ENCODE measurements at places on chromosomes 6 and 20.

GRCh38 chr6:112251171-112251875, 3.0 kb downstream of the LAMA4 start:
- DNase-seq: no peak

- DNase-seq: no peak
Measured at GRCh38 chr20:21155268-21155667, 29.4 kb downstream of the KIZ start.

GRCh38 chr6:30877419-30878262, 6.7 kb upstream of the DDR1 start:
- peak; percentile 64 for DNase-seq

DNA sequence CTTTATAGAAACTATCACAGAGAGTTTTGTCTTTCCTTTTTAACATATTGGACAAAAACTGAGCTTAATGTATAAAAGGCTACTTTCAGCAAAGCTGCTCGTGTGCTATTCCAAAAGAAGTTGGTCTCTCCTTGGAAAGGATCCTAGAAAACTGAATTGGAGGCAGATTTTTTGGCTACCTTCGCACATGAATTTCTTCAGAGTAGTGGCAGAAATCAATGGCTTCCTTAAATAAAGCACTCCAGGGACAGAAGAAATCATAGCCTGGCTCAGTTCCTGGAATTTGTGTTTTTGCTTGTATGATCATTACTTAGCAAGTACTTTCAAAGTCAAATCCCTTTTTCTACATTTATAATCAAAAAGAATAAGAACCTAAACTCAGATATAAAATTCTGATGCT, 780.3 kb downstream of the PHF3 start:
- no peak for DNase-seq

DNA sequence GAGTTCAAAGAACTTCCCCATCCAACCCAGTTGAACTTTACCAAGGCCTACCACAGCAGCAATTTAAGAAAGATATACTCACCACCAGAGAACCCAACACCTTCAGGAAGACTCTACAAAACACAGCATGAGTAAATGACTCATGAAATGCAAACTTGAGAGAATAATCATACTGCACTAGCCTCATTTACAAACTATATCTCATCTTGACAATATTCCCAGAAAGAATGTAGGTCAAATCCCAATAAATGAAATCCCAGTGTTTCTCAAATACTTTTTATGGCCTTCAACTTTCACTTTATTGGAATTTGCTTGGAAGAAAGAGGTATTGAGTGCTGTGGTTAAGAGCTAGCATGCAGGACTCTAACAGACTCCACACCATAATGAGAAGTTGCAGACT, 60.0 kb downstream of the FYN start:
- DNase-seq: no peak
